ENCODE measurements at places on chromosomes 6 and 20. TPM values are rescaled to one million over a fixed set of nuclear protein-coding genes. Genes with fewer than 3 reads are reported as not detected.
A peak's percentile ranks its signal among the peaks of the same experiment; 100 is the strongest.

Gene TAPBP
- 83.2 TPM for total RNA-seq

Gene LTB
- not detected for total RNA-seq

Gene VWA7
- 2.7 TPM for total RNA-seq

Gene BNIP5
- total RNA-seq: not detected

DNA sequence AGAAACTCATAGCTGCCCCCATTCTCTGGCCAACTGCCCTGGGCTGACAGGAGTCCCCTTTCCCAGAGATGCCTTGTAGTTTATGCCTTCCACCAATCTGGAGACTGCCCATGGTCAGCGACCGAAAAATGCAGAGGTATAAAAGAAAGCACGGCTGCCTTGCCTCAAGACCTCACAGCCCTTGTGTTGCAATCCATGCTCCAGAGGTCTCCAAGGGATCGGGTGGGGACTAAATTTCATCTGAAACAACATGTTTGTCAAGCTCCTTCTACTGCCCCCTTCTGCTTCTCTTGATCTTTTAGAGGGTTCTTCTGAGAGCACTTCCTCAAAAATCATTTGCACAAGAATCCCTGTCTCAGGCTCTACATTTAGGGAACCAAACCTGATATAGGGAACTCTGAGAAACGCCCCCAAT, 128.8 kb downstream of the PLCB1 start:
- H3K36me3 ChIP-seq: no peaks in the 10 kb centered on the region
- no peaks in the 10 kb centered on the region for H3K27me3 ChIP-seq
- H3K27ac ChIP-seq: no peak overlapping the region
- H3K4me3 ChIP-seq: no peak overlapping the region

GRCh38 chr20:3766422-3767109, 987 bp downstream of the ADISSP start:
- peak overlapping the region; percentile 82 for H3K4me3 ChIP-seq
- H3K27me3 ChIP-seq: no peaks in the 10 kb centered on the region
- H3K4me1 ChIP-seq: peaks cover 18% of the 10 kb centered on the region
- DNase-seq: no peak

GRCh38 chr6:35601331-35602132, 87.2 kb downstream of the FKBP5 start:
- H3K27ac ChIP-seq: peak overlapping the region; percentile 25
- peak overlapping the region; percentile 24 for H3K4me3 ChIP-seq
- no peaks in the 10 kb centered on the region for H3K36me3 ChIP-seq
- no peaks in the 10 kb centered on the region for H3K27me3 ChIP-seq
- DNase-seq: peak; percentile 74

- H3K27me3 ChIP-seq: no peaks in the 10 kb centered on the region
- DNase-seq: peak; percentile 59
- H3K36me3 ChIP-seq: no peaks in the 10 kb centered on the region
These were observed 426.8 kb downstream of the MAFB start for GRCh38 chr20:40262219-40262618.

- H3K27ac ChIP-seq: no peak overlapping the region
- no peak overlapping the region for H3K4me3 ChIP-seq
- no peaks in the 10 kb centered on the region for H3K27me3 ChIP-seq
- H3K36me3 ChIP-seq: no peaks in the 10 kb centered on the region
- DNase-seq: no peak
- H3K4me1 ChIP-seq: no peaks in the 10 kb centered on the region
These were observed 266.2 kb downstream of the LRFN2 start for GRCh38 chr6:40320947-40321346.

GRCh38 chr20:3209257-3209945, at the start of gene ITPA:
Gene ITPA (plus strand): TSS chr20:3209498. CDS start chr20:3209552, 54 bp downstream.
- H3K36me3 ChIP-seq: peaks cover 8% of the 10 kb centered on the region
- H3K27ac ChIP-seq: peak within 1 kb of the TSS; percentile 83
- H3K4me1 ChIP-seq: no peaks in the 10 kb centered on the region
- H3K27me3 ChIP-seq: no peaks in the 10 kb centered on the region
- peak within 1 kb of the TSS; percentile 81 for H3K4me3 ChIP-seq

DNA sequence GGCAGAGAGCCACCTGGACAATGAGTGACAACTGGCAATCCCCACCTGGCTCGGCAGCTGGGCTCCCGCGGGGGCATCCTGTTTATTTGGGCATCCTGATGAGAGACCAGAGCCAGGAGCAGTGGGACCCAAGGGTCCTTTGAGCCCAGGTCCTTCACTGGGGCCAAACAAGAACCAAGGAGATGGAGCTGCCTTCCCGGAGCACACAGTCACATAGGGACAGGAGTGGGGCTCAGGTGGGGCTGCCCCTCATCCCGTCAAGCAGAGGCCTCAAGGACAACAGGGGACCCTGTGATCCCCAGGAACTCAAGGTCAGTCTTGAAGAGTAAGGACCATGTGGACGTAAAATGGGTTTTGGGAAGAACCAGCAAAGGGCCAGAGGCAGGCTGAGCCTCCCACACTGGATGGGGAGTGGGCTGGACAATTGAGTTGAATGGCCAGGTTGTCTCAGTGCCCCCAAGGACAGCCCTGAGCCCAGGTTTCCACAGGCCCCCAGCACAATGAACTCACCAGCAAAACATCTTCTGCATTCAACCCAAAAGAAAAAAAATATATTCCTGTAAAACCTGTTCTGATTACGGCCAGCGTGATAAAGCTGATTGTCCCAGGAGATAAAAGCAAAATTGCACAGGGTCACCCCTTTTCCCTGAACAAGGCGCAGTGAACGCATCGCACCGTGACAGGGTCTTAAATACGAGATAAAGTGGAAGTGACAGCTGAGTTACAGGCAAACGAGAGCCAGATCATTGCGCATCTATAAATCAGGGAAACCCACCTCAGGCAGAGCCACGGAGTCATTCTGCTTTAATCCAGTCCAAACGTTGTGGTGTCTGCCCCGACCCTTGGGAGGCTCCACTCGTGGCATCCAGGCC, 86.2 kb downstream of the ANKRD60 start:
- H3K4me1 ChIP-seq: no peaks in the 10 kb centered on the region
- no peaks in the 10 kb centered on the region for H3K36me3 ChIP-seq
- DNase-seq: no peak
- no peak overlapping the region for H3K27ac ChIP-seq

- no peaks in the 10 kb centered on the region for H3K36me3 ChIP-seq
- H3K4me3 ChIP-seq: no peak overlapping the region
- no peak for DNase-seq
- no peak overlapping the region for H3K27ac ChIP-seq
These were observed 172.5 kb upstream of the BTBD3 start for GRCh38 chr20:11745145-11745544.

Measured in A673 (cell line).